ENCODE measurements at places on chromosomes 2 and 18.

GRCh38 chr2:64998658-64999061 is 9.5 kb downstream of the SLC1A4 start:
- DNase-seq, result no peak

GRCh38 chr2:88770016-88770415 is 78.5 kb downstream of the RPIA start:
- DNase-seq, result no peak

GRCh38 chr2:149221898-149222297 is 108.5 kb upstream of the LYPD6 start:
- DNase-seq, result no peak

GRCh38 chr2:232418466-232419244 is 12.0 kb downstream of the ALPG start:
- peak; percentile 39 for DNase-seq

GRCh38 chr18:49886891-49887764 is 73.8 kb upstream of the ACAA2 start:
- no peak for DNase-seq

- DNase-seq, result no peak
These were observed 327.0 kb upstream of the THUMPD2 start for GRCh38 chr2:40106061-40106460.

DNA sequence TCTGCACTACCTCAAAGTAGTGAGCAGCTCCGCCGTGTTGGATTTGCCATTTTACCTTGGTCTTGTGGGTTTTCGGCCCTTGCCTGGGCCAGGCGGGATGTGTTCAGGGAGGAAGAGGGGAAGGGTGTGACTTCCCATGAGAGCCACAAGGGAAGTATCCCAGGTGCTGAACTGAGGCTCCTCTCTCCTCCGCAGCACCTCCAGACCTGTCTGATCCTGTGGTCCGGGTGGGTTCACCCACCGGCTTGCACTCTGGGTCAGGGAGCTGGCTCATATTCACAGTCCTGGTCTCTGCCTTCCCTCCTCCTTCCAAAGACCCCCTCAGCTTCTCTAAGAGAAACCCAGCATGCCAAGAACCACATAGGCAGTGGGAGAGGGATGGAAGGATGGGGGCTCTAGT is 235.8 kb downstream of the SEPTIN10 start:
- no peak for DNase-seq

- DNase-seq, result no peak
These were observed 340.3 kb downstream of the PLCL1 start for GRCh38 chr2:198144660-198145059.

DNA sequence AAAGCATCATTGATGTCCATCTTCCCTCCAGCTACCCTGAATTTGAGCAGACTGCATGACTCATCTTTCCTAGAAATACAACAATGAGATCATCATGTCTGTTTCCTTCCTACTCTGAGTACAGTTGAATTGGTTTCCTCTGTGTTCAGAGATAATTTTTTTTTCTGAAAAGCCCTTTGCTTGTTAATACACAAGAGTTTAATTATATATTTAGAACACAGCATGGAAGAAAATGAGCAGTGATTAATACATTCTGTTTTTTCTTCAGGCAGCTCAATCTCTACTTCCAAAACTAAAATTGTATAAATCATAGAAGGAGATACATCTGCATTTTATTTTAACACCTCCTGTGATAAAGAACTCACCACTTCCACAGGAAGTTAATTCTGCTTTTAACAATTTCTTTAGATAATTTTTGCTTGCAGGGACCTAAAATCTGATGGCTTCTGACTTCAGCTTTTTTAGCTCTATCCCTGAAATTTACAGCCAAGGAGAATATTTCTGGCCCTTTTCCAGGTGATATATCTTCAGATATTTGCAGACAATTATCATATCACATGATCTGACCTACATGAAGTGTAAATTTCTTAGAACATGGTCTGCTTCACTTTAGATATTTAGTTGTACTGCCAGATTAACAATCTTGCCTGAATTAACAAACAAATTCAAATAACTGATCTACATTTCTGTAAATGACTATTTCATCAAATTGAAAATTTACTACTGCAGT is 249.0 kb downstream of the TRIB2 start:
- no peak for DNase-seq

All from HL-60 (cell line).